ENCODE measurements at places on chromosomes 4 and X. TPM values are rescaled to one million over a fixed set of nuclear protein-coding genes. Genes with fewer than 3 reads are reported as not detected.

PABPC1L2A gene
- not detected for total RNA-seq

DNA sequence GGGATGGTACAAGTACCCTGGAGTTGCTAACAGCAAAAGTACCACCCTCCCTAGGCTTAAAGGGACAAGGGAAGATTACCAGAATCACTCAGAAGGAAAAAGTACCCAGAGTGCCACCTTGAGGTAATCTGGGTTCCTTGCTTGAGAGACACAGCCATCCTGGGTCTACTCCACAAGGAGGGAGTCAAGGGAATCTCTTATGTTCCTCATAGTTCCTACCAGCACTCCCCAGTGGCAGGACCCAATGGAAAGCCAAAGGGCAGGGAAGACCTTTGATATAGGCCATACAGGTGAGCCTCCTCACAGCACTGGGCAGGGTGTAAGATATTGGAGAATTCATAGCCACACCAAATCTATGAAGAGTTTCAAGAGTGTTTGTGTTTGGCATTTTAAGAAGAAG is 5.7 kb downstream of the IL2 start:
- no peak for DNase-seq

- no peak for DNase-seq
Measured at GRCh38 chr4:39713691-39714090, 15.8 kb downstream of the UBE2K start.

- DNase-seq, result peak; percentile 38
Measured at GRCh38 chr4:1610791-1611500, 73.2 kb downstream of the FAM53A start.

- no peak for DNase-seq
Measured at GRCh38 chr4:139851133-139851532, 185.5 kb downstream of the MGST2 start.

- DNase-seq, result no peak
Measured at GRCh38 chrX:38571058-38571457, 9.7 kb downstream of the TSPAN7 start.

UGT2B11 gene
- not detected for total RNA-seq

CFAP99 gene
- not detected for total RNA-seq

NLGN3 gene
- total RNA-seq, result 1.1 TPM
